ENCODE measurements at places on chromosomes 5 and 9.

DNA sequence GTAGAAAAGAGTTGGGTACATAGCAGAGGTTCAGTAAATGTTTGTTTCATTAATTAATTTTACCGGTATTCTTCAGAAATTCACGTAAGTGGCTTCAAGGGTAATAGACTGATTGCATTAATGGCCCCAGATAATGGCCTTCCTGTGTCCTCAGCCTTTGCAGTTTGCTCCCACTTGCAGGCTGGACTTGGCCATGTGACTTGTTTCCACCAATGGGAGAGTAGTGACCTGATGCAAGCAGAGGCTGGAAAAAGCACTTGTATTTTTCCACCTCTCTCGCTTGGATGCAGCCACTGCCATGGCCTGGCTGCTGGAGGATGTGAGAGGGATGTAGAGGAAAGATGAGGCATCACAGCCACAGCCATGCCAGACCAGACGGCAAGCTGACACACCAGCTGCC, 480.9 kb downstream of the CDK5RAP2 start:
- DNase-seq = no peak

DNA sequence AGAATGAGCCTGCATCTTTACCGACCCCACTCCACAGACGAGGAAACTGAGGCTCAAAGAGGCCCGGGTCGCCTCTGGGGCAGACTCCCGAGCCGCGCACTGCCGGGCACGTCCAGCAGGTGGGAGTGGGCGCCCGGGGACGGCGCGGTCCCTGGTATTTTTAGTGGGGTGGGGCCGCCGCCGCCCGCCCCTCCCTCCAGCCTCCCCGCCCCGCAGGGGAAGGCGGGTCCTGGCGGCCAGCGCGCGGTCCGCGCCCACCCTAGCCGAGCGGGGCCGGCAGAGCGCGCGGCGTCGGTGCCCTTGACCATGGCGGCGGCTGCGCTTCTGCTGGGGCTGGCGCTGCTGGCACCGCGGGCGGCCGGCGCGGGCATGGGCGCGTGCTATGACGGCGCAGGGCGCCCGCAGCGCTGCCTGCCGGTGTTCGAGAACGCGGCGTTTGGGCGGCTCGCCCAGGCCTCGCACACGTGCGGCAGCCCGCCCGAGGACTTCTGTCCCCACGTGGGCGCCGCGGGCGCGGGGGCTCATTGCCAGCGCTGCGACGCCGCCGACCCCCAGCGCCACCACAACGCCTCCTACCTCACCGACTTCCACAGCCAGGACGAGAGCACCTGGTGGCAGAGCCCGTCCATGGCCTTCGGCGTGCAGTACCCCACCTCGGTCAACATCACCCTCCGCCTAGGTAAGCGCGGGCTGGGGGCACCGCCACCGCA, at the start of gene LAMC3:
LAMC3 (plus strand) TSS at position 266 of the 710 bp plus-strand sequence; CDS start at position 307, 41 bp downstream.
- DNase-seq = no peak

GRCh38 chr9:117169089-117169621, 245.7 kb downstream of the ASTN2 start:
- DNase-seq = no peak

DNA sequence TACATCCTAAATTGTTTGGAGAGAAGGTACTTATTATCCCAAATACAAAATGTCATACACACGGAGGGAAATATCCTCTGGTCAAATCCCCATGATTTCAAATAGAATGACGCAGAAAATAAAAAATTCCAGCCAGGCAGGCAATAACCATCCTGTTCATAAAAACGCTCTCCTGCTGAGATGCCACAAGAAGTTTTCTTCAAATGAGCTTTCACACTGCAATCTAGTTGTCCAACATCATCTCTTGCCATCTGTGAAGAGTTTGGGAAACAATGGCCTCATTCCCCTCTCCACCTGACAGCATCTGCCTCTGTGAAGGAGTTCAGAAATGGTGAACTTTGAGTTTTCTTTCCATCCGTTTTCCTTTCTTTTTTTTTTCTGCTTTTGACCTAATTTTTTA, 83.3 kb upstream of the SLC30A5 start:
- no peak for DNase-seq

- DNase-seq = no peak
Measured at GRCh38 chr9:116774421-116775180, 87.5 kb downstream of the TRIM32 start.

DNA sequence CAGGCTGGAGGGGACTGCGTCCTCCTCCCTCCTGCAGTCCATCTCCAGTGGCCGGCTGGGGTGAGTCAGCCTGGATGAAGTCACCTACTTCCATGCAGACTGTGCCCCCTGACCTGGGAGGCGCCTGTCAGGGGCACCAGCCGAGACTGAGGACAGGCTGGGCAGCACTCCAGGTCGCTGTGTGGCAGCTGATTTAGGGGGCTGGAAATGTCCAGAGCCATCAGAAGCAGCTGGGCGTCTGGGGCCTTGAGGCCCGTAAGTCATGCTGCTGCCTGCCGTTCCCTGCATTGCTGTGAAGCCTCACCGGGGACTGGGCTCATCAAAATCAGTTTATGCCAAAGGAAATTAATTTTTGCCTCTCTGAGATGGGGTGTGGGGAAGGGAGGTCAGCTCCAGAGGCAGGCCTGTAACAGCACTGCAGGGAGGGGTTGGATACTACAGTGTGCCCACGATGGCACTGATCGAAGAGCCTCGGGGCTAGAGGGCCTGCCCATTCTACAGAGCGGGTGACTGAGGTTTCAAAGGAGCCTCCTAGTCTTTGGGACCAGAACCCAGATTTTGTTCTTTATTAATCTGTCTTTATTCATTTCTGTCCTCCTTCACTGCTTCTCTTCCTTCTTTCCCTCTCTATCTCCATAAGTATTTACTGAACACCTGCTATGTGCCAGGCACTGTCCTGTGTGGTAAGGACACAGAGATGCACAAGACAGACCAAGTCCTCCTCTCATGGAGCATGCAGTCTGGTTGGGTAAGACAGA, 70.4 kb upstream of the PSD2 start:
- no peak for DNase-seq

GRCh38 chr5:38148021-38148625, 110.2 kb upstream of the EGFLAM start:
- no peak for DNase-seq

GRCh38 chr5:38367410-38367809, 109.1 kb downstream of the EGFLAM start:
- DNase-seq = no peak

- no peak for DNase-seq
Measured at GRCh38 chr5:90386099-90386710, 23.4 kb downstream of the CETN3 start.

DNA sequence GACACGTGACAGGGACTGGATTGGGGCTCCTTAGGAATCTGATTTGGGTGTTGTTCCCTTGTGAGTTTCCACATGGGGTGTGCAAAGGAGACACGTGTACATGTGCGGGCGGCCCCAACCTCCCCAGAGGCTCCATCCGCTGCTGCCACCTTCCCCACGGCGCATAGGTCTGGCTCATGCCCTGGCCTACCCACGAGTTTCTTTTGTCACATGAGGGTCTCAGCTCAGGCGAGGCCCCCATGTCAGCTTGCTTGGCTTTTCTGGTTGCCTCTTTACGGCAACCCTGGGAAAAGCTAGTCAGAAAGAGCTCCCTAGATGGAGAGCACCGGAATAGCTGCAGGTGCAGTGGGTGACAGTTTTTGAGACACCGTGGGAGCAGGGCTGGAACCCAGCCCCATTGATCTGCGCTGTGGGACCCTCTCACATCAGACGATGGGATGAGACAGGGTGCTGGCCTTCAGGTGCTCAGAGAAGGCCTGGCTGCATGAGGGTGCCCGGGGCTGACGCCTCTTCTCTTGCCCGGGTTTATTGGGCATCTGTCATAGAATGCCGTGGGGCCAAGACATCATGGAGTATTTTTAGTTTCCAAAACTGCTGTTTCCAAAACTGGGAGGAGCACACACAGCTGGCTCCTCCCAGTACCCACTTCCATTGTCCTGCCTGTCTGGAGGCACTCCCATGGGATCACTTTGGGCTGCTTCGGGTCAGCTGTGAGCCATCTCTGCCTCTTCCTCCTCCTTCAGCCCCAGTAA, 107.8 kb downstream of the WNK2 start:
- DNase-seq = no peak

GRCh38 chr5:1552521-1553255, 28.9 kb upstream of the LPCAT1 start:
- DNase-seq = no peak

- no peak for DNase-seq
Measured at GRCh38 chr9:115333277-115334070, 215.5 kb upstream of the TNC start.

GRCh38 chr5:152622628-152623027, 217.5 kb upstream of the NMUR2 start:
- DNase-seq = no peak

DNA sequence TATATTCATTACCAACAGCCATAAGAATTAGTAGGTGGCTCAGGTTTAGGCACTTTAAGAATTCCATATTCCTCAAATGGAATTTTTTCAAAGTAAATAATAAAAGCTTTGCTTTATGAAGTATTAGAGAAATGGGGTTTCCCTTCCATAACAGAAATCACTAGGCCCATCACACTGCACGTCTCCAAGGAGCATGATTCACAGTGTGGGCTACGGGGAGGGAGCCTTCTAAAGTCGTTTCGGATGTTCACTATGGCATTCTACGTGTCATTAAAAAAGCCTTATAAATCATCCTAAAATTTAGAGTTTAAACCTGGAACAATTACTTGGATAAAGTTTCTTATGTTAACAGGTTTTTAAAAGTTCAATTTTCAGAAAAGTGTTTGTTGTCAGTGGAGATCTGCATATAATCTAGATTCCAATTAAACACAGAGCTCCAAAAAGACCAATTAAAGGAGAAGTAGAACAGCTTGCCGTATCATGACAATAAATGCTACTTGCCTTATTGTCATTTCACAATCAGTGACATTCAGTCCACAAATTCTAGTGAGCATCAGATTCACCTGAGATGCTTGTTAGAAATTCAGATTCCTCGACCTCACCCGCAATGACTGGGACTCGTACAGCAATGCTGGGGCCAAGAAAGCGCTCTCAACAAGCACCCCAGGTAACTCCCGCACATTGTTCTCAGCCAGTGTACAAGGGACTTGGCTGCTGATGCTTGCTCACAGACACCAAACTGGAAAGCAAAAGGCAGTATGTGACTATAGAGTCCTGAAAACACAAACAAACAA, 115.7 kb downstream of the NFIB start:
- DNase-seq = no peak

DNA sequence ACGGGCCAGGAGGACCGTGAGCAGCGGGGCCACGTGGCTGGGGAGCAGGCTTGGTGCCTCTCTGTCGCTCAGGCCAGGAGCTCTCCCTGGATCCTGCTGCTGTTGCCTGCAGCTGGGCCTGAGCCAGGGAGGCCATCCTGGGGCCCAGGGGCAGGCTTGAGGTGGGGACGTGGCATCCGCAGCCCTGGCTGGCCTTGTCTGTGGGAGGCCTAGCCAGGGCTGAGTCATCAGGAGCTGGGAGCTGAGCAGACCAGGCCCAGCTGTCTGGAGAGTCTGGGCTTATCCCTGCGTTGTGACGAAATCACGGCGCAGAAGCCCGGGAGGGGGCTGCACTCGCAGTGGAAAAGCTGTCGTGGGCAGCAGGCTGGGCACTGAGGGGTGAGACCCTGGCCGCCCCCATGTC, 138.8 kb upstream of the COL5A1 start:
- DNase-seq = no peak

- DNase-seq = no peak
Measured at GRCh38 chr9:111715471-111715870, 54.1 kb downstream of the GNG10 start.

DNA sequence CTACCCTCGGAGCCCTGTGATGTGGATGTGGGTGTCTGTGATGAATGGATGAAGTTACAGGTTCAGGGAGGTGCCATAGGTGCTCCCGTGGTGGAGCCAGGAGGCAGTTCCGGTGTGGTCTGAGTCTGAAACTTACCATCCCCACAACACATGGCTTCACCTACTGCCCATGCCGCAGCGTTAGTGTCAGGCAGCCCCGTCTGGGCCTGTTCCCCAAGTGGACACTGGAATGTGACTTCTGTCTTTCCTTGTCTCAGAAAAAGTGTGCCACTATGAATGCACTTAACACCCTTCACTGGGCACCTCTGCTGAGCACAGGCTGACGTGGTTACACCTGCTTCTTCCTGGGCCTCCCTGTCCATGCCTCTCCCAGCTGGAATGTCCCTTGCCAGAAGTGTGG, 8.6 kb downstream of the ANKRD33B start:
- DNase-seq = no peak

DNA sequence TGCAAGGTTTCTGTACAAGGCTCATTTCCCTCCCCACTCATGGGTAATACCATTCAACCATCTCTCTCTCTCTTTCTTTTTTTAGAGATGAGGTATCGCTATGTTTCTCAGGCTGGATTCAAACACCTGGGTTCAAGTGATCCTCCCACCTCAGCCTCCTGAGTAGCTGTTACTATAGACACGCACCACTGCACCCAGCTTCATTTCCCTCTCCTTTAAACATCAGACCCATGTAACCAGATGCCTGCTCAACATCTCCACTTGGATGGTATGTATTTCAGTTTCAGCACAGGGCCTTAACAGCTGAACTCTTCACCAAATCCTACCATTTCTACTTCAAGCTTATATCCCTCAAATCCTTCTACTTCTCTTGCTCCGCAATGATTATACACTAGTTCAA, 117.4 kb downstream of the SSBP2 start:
- DNase-seq = no peak

- no peak for DNase-seq
Measured at GRCh38 chr5:154375329-154376008, 70.3 kb upstream of the SAP30L start.

GRCh38 chr9:138100711-138101350, 223.2 kb downstream of the CACNA1B start:
- DNase-seq = no peak

DNA sequence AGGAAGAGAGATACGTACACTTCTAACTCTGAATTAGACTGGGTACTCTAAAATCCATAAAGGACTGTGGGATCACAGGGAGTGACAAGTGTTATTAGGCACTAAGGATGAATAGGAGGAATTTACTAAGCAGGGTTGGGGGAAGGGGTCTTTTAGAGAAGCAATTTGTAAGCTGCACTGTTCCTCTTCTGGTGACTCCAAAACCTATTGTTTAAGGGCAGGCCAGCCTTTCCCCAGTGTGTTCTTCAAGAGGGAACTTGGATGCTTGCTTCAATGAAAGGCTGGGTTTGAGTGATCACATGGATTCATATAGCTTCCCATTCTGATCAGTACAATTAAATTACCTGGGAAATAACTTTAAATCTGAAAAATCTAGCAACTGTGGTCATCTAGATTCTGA, 71.8 kb downstream of the STX17 start:
- no peak for DNase-seq

- DNase-seq = no peak
Measured at GRCh38 chr9:120892748-120893610, 16.0 kb upstream of the PHF19 start.

DNA sequence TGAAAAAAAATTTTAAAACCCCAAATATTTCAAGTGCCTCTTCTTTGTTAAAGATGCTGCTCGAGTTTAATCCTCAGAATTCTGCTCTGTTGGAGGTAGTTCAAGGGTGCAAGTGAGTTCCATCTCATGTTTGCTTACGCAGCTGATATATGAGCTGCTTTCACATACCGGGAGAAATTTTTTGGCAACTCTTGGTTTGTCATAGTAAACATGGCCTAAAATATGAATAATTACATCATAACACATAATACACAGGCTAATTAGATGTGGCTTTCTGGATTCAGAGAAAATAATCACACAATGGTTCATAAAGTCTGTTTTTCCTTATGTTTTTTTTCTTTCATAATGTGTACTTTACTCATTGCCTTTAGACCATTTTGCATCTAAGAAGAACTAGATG, 1134.1 kb downstream of the PTPRD start:
- no peak for DNase-seq
